ENCODE measurements at places on chromosomes 12 and 14. TPM values are rescaled to one million over a fixed set of nuclear protein-coding genes. Genes with fewer than 3 reads are reported as not detected.
A peak's percentile ranks its signal among the peaks of the same experiment; 100 is the strongest.

- H3K4me1 ChIP-seq, result peaks cover 41% of the 10 kb centered on the region
- no peak overlapping the region for H3K27ac ChIP-seq
- H3K36me3 ChIP-seq, result no peaks in the 10 kb centered on the region
- peak overlapping the region; percentile 89 for H3K4me3 ChIP-seq
Observed at GRCh38 chr12:62468935-62469334, 2.3 kb downstream of the MON2 start.

- DNase-seq, result no peak
- no peak overlapping the region for H3K27ac ChIP-seq
- H3K36me3 ChIP-seq, result no peaks in the 10 kb centered on the region
- no peaks in the 10 kb centered on the region for H3K27me3 ChIP-seq
Observed at GRCh38 chr12:13947276-13947946, 34.0 kb downstream of the GRIN2B start.

DNA sequence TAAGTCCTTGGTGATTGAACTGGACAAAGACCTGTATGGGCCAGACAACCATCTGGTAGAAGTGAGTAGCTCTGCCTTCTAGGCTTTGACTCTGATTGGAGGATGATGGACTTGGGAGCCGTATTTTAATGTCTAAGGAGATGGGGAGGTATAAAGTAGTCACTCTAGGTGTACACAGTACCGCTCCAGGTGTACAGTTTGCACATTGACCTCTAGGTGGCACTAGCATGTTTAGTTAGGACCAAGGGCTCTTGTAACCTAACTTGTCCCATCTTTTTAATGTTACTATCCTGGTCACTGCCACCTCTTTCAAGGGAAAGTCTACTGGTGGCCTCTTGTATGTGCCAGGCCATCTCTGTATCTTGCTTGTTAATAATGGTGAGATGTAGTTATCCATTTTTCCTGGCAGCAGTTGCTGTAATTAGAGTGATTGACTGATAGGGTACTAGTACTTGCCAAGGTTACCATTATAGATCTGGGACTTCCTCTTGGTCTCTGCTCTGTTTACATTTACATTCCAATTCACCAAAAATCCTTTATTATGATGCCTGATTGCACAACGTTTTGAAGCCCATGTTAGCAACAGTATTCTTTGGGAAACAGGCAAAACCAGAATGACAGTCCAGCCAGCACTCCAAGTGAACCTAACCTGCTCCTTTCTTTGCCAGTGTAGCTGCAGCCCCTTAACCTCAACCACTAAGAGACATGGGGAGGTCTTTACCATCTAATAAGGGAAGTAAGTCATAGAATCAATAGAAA is 3.6 kb downstream of the SMARCD1 start:
- no peak overlapping the region for H3K4me3 ChIP-seq
- H3K4me1 ChIP-seq, result peaks cover 32% of the 10 kb centered on the region
- no peak for DNase-seq
- H3K36me3 ChIP-seq, result peaks cover 50% of the 10 kb centered on the region
- H3K27ac ChIP-seq, result peak overlapping the region; percentile 7

- H3K27me3 ChIP-seq, result no peaks in the 10 kb centered on the region
- no peak overlapping the region for H3K27ac ChIP-seq
- no peaks in the 10 kb centered on the region for H3K36me3 ChIP-seq
- DNase-seq, result no peak
- peaks cover 53% of the 10 kb centered on the region for H3K4me1 ChIP-seq
Observed at GRCh38 chr12:19518209-19518608, 78.9 kb downstream of the AEBP2 start.

DNA sequence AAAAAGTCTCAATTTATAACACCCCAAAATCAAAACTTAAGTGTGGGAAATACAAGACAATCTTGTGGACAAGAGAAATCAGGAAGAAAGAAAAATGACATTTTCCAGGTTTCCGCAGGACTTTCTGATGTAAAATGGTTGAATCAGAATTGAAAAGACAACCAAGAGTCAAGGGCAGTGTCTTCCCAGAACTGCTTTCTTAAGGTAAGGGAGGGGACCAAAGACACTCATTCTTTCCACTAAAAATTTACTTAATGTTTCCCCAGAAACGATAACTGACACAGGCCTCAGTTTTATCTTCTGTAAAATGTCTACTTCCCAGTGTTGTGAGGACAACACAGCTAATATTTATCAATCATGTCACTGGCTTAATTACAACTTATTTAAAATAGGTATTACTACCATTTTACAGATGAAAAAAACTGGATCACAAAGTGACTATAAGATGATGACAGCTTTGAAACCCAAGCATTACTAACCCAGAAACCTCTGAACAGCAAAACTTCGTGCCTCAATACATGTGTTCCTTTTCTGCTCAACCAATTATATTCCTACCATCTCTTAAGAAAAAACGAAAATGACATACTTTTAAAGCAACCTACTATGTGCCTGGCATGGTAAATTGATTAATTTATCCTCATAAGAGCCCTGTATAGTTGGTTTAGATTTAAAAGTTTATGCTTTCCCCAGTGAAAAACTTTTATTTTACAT is 4.6 kb downstream of the SINHCAF start:
- H3K4me1 ChIP-seq, result no peaks in the 10 kb centered on the region
- no peak overlapping the region for H3K4me3 ChIP-seq
- no peak overlapping the region for H3K27ac ChIP-seq
- no peaks in the 10 kb centered on the region for H3K36me3 ChIP-seq
- DNase-seq, result no peak
- no peaks in the 10 kb centered on the region for H3K27me3 ChIP-seq

- H3K36me3 ChIP-seq, result peaks cover 10% of the 10 kb centered on the region
- no peaks in the 10 kb centered on the region for H3K27me3 ChIP-seq
- no peak overlapping the region for H3K4me3 ChIP-seq
- no peak for DNase-seq
- H3K4me1 ChIP-seq, result no peaks in the 10 kb centered on the region
- H3K27ac ChIP-seq, result no peak overlapping the region
Observed at GRCh38 chr12:57063991-57064685, 14.2 kb upstream of the MYO1A start.

DNA sequence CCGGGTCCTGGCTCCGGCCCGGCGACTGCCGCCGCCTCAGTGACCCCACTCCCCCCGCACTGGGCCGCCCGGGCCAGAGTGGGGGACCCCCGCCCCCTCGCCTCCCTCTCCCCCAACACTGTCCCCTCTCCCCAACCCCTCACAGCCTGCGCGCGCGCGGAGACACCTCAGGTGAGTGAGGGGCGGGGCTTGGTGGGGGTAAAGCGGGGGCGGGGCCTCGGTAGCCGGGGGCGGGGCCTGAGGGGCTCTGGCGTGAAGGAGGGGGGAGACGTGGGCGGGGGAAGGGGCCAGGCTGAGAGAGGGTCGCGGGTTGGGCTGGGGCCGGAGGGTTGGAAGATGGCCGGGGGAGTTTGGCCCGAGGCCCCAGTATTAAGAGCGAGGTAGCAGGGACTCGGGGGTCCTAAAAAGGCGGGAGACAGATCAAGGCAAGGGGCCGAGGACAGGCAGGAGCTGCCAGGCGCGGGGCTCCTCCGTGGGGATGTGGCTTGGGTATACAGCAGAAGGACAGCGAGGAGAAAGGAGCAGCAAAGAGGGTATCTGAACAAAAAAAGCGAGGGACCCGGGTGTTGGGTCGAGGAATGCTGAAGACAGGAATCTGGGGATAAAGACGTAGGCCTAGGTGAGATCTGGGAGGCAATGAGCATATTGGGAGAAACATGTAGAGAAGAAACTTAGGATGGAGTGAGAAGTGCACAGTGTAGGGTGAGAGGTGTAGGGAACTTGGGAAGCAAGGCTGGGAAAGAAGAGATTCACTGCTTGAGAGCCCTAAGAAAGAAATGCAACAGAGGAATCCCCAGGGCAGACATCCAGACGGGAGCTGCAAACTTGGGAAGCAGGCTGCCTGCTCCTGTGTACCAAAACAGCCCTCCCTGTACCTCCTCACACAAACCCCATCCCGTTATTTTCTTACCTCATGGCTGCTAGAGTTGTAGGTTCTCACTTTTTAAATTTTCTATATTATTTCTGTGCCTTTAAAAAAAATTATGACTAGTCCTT is 10.8 kb downstream of the SUOX start:
- H3K27me3 ChIP-seq, result no peaks in the 10 kb centered on the region
- peak overlapping the region; percentile 94 for H3K4me3 ChIP-seq
- no peak for DNase-seq
- no peaks in the 10 kb centered on the region for H3K4me1 ChIP-seq
- peaks cover 8% of the 10 kb centered on the region for H3K36me3 ChIP-seq

DNA sequence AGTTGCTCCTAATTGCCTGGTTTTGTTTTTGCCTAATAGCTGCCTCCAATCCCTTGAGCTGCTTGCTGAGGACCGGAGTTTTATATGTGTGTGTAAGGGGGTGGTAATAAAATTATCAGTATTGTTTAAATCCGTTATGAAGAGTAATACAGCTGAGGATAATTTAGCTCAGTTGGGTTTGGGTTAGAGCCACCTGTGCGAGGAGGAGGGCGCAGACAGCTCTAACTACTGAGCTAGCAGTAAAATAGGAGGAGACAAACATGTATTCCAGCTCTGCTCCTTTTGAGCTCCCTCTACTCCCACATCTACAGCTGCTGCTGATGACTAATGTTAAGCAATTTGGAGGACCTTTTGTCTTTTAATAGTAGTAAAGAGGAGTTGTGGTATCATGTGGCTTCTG is 61.5 kb downstream of the SPATS2 start:
- no peak for DNase-seq
- H3K4me1 ChIP-seq, result no peaks in the 10 kb centered on the region
- H3K27ac ChIP-seq, result no peak overlapping the region
- no peak overlapping the region for H3K4me3 ChIP-seq
- H3K36me3 ChIP-seq, result no peaks in the 10 kb centered on the region

GRCh38 chr12:122385171-122386016 is 37.1 kb downstream of the CLIP1 start:
- peaks cover 8% of the 10 kb centered on the region for H3K4me1 ChIP-seq
- H3K27me3 ChIP-seq, result no peaks in the 10 kb centered on the region
- H3K27ac ChIP-seq, result peak overlapping the region; percentile 52

DNA sequence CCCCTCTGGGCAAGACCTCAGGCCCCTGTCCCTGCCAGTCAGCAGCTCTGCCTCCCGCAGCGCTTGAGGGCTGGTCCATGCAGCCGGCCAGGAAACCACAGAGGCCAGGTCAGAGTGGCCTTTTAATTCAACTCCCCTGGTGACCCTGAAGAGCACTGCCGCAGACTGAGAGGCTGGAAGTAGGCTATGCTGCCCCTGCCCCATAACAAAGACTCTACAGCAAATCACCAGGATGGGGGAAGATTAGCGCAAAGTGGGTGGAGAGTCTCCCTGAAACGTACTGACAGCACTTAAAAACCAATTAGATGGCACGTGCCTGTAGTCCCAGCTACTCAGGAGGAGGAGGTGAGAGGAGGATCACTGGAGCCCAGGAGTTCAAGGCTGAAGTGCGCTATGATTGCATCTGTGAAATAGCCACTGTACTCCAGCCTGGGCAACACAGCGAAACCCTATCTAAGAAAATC is 70.5 kb downstream of the ITPK1 start:
- no peak overlapping the region for H3K27ac ChIP-seq
- peaks cover 68% of the 10 kb centered on the region for H3K4me1 ChIP-seq
- DNase-seq, result no peak
- no peak overlapping the region for H3K4me3 ChIP-seq

GRCh38 chr12:62934239-62934798 is 631 bp downstream of the PPM1H start:
- H3K4me3 ChIP-seq, result peak overlapping the region; percentile 75
- DNase-seq, result no peak
- H3K4me1 ChIP-seq, result no peaks in the 10 kb centered on the region

- H3K4me3 ChIP-seq, result no peak overlapping the region
- no peaks in the 10 kb centered on the region for H3K4me1 ChIP-seq
- no peaks in the 10 kb centered on the region for H3K27me3 ChIP-seq
- H3K27ac ChIP-seq, result no peak overlapping the region
- no peak for DNase-seq
- no peaks in the 10 kb centered on the region for H3K36me3 ChIP-seq
Observed at GRCh38 chr12:55875704-55876467, 33.1 kb upstream of the MMP19 start.

DNA sequence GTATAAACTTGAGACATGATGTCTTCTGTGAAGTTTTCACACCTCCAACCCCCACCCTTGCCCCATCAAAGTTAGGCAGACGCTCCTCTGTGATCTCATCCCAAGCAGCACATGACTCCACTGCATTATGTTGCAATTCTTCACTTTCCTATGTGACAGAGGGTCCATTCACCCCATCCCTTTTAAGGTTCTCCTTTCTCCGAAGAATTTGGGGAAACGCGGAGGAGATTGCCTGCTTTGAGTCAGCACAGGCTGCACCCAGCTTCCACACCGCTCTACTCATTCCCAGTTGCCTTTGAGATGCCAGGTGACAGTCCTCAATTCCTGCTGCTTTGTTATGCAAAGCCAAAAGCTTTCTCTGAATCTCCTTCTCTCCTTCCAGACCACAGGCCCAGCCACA is 61.8 kb downstream of the PHLDA1 start:
- H3K27me3 ChIP-seq, result no peaks in the 10 kb centered on the region
- H3K4me3 ChIP-seq, result no peak overlapping the region
- no peak for DNase-seq

DNA sequence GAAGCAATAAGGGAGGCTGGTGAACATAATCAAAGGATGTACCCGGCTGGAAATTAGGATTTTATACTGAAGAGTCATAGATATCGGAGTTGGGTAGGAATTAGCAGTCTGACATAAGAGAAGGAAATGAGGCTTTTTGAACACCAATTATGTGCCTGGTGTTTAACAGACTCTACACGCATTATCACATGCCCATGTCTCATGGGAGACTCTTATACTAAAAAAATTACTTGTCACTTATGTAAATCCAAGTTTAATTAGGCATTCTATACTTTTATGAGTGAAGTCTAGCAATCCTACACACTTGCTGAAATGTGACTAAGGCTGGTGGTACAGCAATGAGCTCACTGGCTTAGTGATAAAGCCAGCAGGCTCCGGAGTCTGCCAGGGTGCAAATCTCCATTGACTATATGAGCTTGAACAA is 93.5 kb downstream of the NUAK1 start:
- no peak for DNase-seq
- H3K4me3 ChIP-seq, result no peak overlapping the region
- no peaks in the 10 kb centered on the region for H3K4me1 ChIP-seq
- H3K27ac ChIP-seq, result no peak overlapping the region

- H3K27ac ChIP-seq, result no peak overlapping the region
- no peak overlapping the region for H3K4me3 ChIP-seq
- H3K36me3 ChIP-seq, result no peaks in the 10 kb centered on the region
- no peak for DNase-seq
- H3K4me1 ChIP-seq, result peaks cover 14% of the 10 kb centered on the region
Observed at GRCh38 chr12:24116548-24116947, 167.1 kb upstream of the SOX5 start.

INSM2 gene
- total RNA-seq, result not detected

FGF23 gene
- not detected for total RNA-seq

TMPO gene
- 52.6 TPM for total RNA-seq

CD4 gene
- total RNA-seq, result 25.0 TPM

TRPV4 gene
- total RNA-seq, result 2.0 TPM

JKAMP gene
- total RNA-seq, result 57.4 TPM

ZFHX2 gene
- 1.5 TPM for total RNA-seq

TAS2R7 gene
- not detected for total RNA-seq

KRT2 gene
- not detected for total RNA-seq

Measured in thoracic aorta (tissue), 2 donors.